ENCODE measurements at places on chromosomes 7 and 10.

- DNase-seq, result no peak
Observed at GRCh38 chr7:99201027-99201426, 6.9 kb downstream of the KPNA7 start.

GRCh38 chr7:114487174-114487573, 72.6 kb downstream of the FOXP2 start:
- no peak for DNase-seq

DNA sequence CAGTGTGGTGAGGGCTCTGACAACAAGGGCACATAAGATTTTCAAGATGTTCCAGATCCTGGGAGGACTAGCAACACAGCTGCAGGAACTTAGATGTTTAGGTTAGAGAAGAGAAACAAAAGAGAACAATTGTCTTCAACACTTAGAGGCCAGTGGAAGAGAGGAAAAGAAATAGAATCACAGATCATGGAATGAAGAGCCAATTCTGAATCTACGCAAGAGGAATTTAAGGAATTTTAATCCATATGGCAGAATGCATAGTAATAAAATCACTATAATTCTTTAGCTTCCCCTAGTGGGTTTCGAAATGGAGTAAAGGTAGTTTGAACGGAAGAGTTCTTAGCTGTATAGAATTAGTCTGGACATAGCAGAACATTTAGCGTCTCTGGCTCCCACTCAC, 114.6 kb upstream of the LRRTM3 start:
- no peak for DNase-seq

GRCh38 chr10:77106676-77107075, 530.9 kb downstream of the KCNMA1 start:
- no peak for DNase-seq

- DNase-seq, result no peak
Observed at GRCh38 chr7:149690688-149691446, 82.5 kb downstream of the ZNF467 start.

DNA sequence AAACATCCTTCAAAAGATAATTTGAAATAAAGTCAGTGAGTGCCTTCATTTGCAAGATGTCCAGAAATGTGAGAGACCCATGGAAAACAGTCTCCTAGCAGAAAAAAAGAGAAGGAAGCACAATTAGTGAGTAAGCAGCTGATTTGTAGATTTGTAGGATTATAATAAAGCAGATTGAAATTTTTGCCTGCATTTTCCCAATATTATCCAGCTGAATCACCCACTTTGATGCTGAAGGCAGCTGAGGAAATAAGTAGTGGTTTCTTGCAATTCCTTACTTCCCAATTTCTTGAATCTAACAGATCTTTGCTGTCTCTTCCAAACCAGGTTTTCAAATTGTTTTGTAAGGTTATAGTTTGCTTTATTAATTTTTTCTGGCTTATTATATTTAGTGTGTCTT, 181.4 kb downstream of the GNAT3 start:
- no peak for DNase-seq

DNA sequence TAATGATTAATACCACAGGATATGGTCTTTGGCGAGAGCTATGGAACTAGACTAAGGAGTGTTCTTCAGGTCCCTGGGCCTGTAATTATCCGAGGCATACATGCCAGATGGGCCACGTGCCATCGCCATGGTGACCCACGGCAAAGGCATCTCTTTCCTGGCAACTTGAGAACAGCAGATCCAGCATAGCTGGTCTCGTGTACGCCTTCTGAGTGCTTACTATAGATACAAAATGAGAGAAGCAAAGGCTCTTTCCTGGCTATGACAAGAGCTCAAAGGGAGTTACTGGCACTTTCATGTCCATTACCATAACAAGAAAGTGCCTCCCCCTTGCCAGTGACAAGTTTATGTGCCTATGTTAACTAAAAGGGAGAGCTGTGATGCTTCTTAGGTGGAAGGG, 26.0 kb upstream of the GLI3 start:
- DNase-seq, result no peak
